Fibroblast of skin of left biceps (primary cell): ENCODE measurements at places on chromosomes 2 and 18.

DNA sequence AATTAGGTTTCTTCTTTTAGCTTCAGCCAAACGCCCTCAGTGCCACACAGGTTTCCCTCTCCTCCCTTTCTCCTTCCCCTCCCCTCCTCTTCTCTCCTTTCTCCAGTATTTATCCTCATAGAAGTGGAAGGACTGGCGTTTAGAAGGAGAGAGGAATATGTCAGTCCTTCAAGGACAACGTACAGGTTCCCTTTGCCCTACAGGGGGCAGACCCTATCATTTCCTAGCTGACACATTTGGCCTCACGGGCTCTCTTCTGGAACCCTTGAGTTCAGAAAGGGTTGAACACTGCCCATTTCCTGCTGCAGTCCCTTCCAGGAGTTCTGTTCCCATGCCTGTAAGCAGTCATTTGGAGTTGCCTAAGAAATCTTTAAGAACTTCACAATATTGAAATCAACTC is 46.1 kb downstream of the CDCA7 start:
- DNase-seq, result no peak

DNA sequence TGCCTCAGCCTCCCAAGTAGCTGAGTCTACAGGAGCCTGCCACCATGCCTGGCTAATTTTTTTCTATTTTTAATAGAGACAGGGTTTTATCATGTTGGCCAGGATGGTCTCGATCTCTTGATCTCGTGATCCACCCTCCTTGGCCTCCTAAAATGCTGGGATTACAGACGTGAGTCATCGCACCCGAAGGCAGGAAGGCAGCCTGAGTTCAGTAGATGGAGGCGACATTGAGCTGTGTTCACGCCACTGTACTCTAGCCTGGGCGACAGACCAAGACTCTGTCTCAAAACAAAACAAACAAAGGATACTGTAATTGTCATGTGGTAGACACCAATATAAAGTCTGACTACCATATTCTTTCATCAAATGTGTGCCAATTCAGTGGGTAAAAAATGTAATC is 500.9 kb upstream of the DSEL start:
- no peak for DNase-seq

- peak; percentile 14 for DNase-seq
Measured at GRCh38 chr2:142716463-142717242, 160.8 kb upstream of the KYNU start.

DNA sequence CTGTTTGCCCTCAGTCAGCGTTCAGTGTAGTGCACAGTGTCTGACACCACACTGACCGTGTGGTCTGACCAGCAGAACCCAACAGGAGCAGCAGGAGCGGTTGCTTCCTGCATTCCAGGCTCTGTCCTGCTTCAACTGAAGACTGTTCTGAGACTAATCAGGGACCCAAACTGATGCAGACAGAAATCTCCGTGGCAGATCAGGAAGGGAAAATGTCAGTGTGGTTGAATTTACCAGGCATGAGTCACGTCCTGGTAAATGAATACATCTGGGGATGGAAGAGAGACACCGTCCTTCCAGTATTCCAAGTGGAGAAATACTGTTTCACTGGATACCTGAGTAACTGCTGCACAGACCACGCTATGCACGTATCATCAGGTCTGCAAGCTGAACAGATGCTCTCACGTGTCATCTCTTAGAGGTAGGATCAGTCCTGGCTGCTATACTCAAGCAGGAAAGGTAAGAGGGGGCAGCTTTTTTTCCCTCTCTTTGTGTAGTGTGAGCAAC is 223.6 kb upstream of the EPAS1 start:
- peak; percentile 90 for DNase-seq
